Right ventricle myocardium inferior (tissue), 1 donor: ENCODE measurements at places on chromosomes 1 and 21.

DNA sequence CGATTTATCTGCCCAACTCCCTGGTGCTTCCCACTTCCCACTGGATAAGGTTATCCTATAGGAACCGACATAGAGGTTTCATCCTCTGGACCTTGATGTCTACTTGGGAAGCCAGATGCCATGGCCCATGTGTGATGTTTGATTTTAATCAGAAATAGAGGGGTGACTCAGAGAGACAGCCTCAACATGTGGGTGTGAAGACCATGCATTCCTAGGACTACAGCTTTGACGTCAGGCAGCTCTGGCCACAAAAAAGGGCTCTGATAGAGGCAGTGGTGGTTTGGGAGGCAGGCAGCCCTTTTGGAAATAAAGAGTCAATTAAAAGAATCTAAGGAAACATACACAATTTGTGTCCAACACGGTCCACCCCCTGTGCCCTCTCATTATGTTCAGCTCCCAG lies 5.2 kb upstream of the SH2D2A start:
- DNase-seq, result no peak

GRCh38 chr21:28016571-28016970 lies 976.1 kb downstream of the LTN1 start:
- DNase-seq, result no peak

DNA sequence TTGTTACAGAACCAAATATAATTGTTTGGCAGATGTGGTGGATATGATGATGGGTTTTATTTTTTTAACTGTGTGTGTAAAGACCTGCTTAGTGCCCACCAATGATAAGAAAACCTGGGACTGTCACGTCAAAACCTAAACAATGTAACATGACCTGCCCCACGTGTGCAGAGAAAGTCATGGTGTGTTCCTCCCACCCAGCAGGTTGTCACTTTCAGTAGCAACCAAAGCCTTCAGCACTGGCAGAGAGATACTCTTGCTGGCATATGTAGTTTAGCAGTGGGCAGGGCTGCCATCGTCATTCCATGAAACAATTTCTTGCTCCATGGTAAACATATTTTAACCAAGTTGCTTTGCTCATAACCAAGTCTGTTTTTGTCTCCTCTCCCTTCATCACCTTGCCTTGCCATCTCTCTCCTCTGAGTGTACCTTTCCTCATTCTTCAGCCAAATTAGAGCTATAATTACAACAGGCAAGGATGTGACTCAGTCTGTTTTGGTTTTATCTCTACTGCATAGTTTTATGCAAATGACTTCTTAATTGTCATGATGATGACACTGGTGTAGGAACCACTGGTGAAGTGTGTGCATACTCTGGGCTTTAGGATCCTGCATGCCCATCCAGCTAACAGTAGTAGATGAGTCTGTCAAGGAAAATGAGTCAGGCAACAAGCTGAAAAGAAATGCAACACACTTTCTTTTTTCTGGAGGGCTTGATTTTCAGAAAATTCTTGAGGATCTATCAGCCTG lies 150.3 kb downstream of the EDEM3 start:
- DNase-seq, result no peak

GRCh38 chr1:66197785-66198184 lies 336.2 kb upstream of the SGIP1 start:
- DNase-seq, result no peak

GRCh38 chr1:246306415-246307037 lies 200.6 kb downstream of the SMYD3 start:
- DNase-seq, result no peak

GRCh38 chr21:29190923-29191331 lies 60.5 kb downstream of the MAP3K7CL start:
- DNase-seq, result no peak

DNA sequence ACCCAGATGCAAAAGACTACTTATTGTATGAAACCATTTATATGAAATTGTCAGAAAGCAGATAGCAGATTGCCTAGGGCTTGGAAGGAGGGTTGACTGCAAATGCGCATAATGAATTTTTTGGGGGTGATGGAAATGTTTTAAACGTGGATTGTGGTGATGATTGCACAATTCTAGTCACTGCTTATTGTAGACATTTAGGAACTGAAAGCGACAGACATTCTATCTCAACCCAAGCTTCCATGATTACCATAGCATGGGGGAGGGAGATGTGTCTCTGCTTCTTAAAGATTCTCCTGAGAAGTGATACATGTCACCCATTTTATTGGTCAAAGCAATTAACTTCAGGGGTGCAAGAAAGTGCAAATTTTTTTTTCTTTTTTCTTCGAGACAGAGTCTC lies 2.8 kb upstream of the MTF2 start:
- DNase-seq, result no peak

DNA sequence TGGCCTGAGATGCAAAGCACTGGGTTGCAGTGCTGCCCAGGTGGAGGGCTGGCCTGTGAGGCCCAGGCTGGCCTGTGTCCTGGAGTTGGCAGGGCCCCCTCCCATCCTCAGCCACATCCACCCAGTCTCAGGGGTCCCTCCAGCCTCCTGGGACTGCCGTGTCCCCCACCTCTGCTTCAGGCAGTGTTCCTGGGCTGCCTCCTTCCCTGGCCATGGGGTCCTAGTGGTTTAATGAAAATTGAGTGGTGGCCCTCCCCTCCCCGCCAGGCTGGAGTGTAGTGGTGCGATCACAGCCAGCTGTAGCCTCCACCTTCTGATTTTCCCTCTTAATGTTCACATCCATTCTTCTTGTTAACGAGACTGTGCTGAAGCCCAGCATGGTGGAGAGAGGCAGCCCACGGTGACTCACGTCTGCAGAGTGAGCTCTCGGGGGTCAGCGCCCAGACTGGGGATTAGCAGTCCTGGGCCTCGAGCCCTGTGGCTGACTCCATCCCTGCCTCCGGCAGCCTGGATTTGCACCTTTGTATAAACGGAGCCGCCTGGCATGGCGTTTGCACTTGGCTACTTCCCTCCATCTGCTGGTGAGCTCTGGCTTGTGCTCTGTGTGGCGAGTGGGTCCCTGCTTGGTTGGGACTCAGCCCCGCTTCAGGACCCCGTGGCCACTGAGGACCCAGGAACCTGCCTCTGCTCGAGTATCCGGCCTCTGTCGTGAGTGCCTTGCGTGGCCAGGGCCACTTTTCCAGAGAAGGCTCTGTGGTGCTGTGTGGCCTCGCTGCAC lies 6.9 kb downstream of the MIB2 start:
- peak; percentile 37 for DNase-seq

- DNase-seq, result no peak
Measured at GRCh38 chr1:205470131-205470530, 14.3 kb upstream of the BLACAT1 start.
